Foreskin fibroblast (primary cell): ENCODE measurements at places on chromosomes 7 and 10.

DNA sequence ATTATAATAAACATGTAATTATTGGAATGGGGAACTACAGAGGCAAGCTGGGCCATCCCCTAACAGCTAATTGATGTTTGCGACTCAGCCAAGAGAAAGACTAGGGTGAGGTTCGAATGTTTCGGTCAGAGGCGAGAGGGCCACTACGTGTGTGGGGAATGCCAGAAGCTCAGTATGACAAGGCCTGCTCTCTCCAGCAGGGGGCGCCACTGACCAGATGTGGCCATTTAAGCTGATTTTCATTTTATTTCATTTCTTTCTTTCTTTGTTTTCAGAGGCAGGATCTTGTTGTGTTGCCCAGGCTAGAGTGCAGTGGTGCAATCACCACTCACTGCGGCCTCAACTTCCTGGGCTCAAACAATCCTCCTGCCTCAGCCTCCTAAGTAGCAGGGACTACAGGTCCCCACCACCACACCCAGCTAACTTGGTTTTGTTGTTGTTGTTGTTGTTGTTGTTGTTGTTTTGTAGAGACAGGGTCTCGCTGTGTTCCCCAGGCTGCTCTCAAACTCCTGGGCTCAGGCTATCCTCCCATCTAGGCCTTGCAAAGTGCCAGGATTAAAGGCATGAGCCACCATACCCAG, 38.1 kb downstream of the TMEM130 start:
- DNase-seq = no peak

DNA sequence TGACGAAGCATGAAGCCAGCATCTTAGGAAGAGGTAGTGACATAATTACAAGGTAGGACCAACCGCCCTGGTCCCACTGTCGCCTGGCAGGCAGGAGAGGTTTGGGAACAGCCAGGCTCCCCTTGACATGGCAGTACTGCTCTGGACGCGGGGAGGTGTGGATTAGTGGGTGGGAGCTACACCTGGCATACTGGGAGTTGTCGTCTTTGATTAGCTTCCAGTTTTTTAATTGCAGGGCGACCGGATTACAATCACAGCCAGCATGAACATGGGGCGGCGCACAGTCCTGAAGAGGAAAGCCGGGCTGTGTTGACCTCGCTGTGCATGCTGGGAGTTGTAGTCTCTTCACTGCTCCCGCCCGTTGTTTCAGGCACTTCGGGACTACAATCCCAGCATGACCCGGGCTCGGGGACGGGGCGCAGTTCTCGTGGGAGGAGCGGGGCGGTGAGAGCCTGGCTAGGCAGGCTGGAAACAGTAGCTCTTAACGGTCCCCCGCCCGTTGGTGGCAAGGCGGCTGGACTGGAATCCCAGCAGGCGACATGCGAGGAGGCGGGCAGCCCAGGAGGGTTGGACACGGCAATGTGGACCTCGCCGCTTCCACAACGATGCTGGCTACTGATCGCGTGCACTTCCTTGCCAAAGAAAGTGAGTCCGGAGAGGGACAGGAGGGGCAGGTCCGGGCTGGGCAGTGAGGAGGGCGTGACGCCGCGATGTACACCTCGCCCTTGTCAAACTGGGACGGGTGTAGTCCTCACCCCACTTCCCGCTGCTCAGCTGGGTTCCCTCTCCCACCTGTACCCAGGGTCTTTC, 98.0 kb upstream of the ZNF722 start:
- no peak for DNase-seq

GRCh38 chr10:33557313-33557712, 222.8 kb upstream of the NRP1 start:
- no peak for DNase-seq

GRCh38 chr7:111029574-111030251, 61.2 kb upstream of the LRRN3 start:
- DNase-seq = peak; percentile 62

DNA sequence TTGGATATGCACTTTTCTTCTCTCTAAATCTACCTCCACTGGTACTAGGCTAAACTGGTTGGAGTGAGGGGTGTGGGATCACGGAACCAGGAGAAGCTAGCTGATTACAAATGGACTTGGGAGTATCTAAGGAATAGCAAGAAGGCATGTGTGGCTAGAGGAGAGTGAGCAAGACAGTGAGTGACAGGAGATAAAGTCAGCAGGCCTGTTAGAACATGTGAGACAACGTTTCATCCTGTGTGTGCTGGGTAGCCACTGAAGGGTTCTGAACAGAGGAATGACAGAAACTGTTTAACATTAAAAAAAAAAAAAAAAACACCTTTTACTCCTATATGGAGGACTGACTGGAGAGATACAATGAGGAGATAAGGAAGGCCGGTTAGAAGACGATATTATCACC, 51.7 kb downstream of the ZNF438 start:
- DNase-seq = no peak

GRCh38 chr7:128151635-128152034, 89.4 kb upstream of the LEP start:
- no peak for DNase-seq

DNA sequence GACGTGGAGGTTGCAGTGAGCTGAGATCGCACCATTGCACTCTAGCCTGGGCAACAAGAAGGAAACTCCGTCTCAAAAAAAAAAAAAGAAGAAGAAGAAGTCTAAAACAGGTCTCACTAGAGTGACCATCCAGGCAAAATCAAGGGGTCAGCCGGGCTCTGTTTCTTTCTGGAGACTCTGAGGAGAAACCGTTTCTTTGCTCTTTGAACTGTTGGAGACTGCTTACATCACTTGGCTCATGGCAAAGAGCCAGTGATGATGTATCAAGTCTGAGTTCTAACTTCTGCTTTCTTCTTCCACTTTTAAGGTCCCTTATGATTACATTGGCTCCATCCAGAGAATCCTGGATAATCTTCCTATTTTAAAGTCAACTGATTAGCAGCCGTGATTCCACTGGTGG, 306.8 kb downstream of the WDR11 start:
- no peak for DNase-seq

GRCh38 chr10:98589007-98589406, 142.3 kb upstream of the HPS1 start:
- DNase-seq = peak; percentile 26

- DNase-seq = no peak
Observed at GRCh38 chr7:91814189-91814588, 66.3 kb downstream of the MTERF1 start.

DNA sequence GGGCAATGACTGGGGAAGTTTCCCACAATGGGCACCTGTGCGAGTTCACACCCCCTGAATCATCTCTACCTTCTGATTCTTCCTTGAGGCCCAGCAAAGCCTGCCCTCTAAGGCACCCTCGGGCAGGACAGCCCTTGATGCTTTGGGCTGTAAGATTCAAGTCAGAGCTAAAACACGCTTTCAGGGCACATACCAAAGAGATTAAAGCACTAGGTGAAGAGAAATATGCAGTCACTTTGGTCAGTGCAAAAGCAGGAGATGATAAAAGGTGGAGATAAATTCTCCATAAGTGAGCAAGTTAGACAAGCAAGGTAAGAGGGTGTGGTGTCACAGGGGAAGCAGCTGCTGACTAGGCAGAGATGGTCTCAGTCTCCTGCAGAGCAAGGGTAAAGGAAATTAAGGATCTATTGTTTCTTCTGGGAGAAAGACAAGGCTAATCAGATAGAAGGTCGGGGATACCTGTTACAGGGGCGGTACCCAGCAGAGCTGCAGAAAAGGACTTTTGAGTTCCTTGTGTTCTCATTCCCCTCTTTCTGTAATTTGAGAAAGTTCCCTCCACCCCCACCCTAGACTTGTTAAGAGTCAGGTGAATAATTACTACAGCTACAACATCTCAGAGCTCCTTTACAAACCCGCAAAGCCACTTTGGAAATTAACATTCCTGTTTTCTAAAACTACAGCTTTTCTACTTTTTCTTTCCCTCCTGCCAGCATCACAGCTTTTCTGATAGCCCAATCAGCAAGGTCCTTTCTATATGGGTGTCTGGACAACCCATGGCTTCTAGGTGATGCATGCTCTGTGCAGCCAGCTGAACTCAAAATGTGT, 26.4 kb downstream of the PDLIM1 start:
- no peak for DNase-seq

- no peak for DNase-seq
Observed at GRCh38 chr10:88440541-88440940, 142.6 kb downstream of the RNLS start.

DNA sequence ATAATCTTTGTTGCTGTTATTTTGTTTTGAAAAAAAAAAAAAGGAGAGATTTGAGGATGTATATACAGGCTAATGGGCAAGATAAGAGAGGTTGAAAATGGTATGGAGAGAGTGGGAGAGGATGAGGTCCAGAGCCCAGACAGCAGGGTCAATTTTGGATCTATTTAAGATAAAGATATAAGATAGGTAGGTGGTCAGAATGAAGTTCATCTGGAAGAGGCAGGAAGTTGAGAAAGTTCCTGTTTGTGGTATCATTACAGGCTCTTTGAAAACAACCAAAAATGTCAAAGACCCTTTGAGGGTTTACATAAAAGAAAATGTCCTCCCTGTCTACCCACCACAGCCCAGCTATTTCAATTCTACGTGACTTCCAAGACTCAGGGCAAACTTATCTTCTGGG, 7.5 kb downstream of the CEP41 start:
- DNase-seq = no peak

GRCh38 chr10:60842694-60843093, 64.4 kb downstream of the CDK1 start:
- no peak for DNase-seq

DNA sequence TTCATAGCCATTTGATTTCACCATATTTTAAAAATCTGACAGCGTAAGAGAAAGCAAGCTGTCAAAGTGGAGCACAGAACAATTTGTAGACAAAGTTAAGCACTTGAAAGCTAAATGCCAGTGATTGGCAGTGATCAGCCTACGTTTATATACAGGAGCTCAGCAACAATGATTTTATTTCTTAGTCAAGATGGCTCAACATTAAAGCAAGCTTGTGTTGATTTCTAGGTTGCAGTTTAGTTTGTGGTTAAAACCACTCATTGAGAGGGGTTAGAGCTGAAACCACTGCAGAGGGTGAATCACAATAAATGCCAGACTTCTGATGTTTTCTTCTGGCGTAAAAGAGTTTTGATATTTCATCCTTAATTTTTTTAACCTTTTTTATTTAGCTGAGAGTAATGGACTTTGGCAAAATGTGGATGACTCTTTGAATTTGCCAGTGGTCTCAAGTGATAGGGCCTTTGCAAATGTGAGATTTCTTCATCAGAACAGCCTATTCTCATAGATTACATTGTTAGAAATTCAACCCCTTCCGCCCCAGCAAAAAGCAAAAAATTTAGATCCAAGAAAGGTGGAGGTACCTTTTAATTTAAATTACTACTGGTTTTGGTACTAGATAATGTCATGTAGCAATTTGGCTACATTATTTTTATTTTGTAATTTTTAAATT, 73.8 kb downstream of the SHOC2 start:
- peak; percentile 80 for DNase-seq

DNA sequence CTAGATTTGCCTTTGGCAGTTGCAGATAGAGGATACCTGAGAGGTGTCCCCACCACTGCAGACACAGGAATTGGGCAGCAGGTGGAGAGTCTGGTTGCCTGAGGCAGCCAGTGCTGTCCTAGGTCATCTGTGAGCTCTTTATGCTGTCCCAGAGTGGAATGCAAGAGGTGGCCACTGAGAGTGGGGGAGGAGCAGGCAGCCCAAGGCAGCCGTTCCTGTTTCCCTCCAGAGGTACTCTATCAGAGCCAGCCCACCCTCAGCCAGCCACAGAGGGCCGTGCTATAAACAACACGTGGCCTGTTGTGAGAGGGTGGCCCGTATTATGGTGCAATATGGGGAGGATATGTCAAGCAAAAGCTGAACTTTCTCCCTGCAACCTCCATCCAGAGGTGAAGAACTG, 8.5 kb downstream of the LRRC18 start:
- DNase-seq = no peak
